ENCODE measurements at places on chromosomes 4 and X.
A peak's percentile ranks its signal among the peaks of the same experiment; 100 is the strongest.

DNA sequence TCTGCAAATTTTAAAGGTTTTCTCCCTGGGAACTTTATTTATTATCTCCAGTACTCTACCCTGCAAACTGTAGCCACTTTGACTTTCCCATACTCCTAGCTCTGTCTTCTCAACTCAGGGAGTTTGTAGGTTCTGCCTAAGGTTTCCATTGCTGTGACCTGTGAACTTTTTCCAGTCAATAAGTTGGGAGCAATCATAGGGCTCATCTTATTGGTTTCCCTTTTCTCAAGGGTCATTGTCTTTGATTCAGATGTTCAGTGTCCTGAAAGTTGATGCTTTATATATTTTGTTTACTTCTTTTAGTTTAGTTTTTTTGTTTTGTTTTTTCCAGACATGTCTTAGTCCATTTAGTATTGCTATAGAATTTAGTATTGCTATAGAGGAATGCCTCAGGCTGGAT lies 85.3 kb upstream of the NUDT6 start:
- DNase-seq, result no peak

- no peak for DNase-seq
Measured at GRCh38 chr4:36320117-36320896, 38.9 kb downstream of the DTHD1 start.

DNA sequence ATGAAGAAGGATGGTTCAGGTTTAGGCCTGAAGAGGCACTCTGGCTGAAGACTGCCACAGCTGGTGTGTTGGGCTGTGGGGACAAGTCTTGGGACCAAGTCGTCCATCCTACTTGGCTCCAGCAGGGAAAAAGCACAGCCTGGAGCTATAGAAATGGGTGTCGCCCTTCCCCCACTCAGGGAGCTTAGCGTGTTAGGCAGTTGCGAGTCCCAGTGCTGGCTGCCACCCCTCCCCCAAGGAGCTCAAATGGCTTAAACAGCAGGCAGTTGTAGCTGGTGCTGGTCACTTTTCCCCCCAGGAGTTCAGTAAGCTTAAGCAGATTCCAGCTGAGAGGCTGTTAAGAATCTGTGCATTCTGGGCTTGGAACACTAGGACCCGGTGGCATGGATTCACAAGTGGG lies 319.5 kb upstream of the POF1B start:
- DNase-seq, result no peak

DNA sequence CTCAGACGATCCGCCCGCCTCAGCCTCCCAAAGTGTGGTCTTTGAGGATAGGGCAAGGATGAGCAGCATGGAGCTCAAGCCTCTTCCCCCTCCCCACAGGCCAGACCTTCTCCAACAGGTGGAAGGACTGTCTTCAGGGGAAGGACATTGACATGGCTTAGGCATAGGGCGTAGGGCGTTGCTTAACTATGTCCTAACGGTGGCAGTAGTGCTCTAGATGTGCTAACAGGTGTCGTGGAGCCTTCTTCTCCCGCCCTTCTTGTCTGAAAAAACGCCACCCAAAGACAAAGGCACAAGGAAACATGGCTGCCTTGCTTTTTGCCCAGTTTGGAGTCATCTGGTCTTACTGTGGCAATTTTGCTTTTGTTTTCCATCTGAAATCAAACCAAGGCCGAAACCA lies 219.8 kb downstream of the OR13H1 start:
- peak; percentile 82 for DNase-seq

GRCh38 chr4:176798540-176798939 lies 5.8 kb upstream of the VEGFC start:
- DNase-seq, result no peak

DNA sequence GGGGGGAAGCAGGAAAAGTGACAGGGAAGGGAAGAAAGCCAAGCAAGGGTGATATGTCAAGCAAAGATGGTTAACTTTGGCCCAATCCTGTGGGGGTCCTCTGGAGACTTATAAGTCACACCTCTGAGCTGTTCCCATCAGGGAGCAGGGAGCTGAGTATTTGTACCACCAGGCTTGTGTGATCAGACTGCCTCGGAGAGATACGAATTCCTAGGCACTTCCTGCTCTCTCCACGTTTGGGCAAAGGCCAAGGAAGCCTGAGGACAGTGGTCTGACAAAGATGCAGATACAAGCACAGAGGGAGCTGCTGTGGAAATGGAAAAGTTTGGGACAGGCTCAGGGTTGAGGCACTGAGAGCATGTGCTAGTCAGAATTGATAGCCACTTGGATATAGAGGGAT lies 10.4 kb upstream of the PPP3CA start:
- no peak for DNase-seq

DNA sequence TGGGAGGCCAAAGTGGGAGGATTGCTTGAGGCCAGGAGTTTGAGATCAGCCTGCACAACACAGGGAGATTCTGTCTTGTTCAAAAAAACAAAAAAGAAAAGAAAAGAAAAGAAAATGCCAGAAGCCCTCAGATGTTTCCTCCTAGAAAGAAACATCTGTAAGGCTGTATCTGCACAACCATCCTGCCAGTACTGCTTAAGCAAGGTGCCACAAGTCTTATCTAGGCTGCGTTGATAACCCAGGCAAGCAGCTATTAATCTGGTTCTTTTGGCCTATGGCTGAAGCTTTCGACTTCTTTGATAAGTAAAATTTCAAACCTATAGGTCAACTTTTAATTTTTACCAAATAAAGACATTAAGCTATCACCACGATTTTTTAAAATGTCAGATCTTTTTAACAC lies 3.1 kb downstream of the COX18 start:
- DNase-seq, result no peak

DNA sequence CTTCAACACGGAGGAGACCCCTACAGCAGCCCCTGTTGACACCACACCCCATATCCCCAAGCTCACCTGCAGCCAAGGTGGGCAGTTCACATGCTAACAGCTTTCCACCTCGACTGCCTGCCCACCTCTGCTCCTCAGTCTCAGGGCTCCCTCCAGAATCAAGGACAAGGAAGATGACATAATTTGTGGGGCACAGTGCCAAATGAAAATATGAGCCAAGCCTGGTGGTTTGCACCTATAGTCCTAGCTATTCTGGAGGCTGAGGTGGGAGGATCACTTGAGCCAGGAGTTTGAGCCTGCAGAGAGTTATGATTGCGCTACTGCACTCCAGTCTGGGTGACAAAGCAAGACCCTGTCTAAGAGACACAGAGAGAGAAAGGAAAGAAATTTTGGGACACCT lies 516.3 kb downstream of the BCOR start:
- DNase-seq, result no peak

DNA sequence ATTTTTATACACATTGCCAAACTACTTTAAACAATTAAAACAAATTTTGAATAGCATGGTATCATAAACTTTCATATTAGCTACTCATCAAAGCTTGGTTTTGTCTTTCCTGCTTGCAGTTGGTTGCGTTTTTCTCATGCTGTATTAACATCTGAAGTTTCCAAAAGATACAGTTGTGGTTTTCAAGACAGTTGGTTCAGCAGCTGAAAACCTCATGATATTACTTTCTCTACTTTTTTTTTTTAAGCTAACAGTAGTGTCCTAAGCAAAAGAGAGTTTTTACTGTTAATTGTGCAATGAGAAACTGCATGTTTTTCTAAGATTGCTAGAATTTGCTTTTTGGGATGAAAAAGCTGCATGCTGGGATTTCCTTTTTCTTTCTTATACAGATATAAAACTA lies 15.2 kb downstream of the RUFY3 start:
- no peak for DNase-seq

DNA sequence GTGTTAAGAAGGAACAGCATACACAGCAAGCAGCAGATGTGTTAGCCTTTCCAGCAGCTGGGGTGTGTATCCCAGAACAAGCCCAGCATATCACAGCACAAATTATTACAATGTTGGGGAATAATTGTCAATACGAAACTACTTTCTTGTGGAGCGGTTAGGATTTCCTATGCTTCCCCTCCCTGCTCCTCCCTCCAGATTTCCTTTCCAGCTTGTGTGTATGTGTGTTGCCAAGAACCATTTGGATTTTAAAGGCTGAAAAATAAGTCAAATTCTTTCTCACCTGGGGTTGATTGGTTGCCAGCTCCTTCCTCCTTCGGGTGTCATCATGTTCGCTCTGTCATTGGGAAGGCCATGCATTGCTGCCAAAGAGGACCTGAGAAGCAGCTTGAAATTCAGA lies 178.2 kb upstream of the FRMPD4 start:
- no peak for DNase-seq

GRCh38 chr4:85391071-85391470 lies 83.9 kb upstream of the ARHGAP24 start:
- no peak for DNase-seq

- no peak for DNase-seq
Measured at GRCh38 chr4:78353921-78354320, 197.6 kb upstream of the ANXA3 start.

DNA sequence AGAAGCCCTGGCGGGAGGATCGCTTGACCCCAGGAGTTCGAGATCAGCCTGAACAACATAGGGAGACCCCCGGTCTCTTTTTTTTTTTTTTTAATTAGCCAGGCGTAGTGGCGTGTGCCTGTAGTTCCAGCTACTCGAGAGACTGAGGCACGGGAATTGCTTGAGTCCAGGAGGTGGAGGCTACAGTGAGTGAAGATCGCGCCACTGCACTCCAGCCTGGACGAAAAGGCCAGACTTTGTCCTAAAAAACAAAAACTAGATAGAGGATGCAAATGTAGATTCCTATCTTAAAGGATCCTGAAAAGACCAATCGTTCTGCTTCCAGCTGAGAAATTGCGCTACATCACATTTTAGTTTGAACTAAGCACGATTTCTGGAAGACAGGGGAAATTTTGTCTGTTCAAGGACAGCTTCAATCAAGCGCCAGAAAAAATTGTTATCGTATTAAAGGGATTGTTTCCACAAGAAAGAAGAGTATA lies 627 bp upstream of the HSD17B11 start:
- no peak for DNase-seq

DNA sequence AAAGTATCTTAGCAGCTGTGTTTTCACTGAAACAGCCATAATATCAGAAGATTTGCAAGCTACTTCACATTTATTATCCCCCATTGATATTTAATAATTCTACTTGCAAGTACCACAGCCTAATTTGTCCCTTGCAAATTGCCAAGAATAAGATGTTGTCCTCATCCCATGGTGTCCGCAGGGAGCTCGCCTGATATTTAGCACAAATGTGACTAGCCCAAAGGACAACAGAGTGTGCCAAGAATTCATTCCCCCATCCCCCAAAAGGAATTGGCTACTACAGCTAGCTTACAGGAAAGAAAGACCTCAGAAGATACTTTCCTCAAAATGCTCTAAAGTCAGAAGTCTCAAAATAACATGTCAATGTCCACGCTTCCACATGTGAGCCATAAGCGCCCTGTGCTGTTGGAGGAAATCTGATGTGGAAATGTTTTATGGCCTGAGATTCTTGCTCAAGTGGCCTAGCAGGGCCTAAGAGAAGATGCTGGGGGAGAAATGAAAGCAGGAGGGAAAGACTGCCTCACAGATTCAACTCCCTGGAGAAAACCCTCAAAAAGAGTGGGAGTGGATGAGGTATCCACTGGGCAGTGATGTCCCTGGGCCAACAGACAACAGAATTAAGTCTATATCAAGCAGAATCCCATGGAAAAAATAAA lies 111.4 kb downstream of the SH3KBP1 start:
- no peak for DNase-seq

GRCh38 chrX:149541521-149542047 lies 772 bp downstream of the EOLA1 start:
- no peak for DNase-seq

DNA sequence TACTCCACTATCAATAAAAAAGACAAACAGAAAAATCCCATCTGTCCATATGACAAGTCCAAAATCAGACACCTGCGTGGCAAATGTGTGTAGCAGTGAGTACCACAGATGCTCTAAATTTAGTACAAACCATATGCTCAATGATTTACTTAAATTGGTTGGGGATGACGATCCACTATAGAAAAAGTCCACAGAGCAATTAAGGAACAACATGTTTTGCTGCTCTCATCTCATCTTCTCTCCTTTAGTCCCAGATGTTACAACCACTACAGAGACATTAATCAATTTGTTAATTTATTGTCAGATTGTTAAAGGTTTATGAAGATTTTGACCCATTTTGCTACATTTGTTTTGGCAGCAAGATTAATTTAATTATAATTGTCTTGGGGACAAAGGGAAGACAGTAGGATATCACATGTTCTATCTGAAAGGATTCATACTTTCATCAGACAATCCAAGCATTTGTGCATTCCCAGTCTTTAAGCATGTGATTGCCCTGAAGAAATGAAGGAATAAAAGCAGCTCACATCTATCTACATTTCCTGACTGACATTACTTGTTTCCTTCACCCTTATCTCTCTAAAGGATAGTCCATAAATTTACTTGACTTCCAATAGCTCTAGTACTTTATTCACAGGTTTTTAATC lies 2268.1 kb downstream of the PCDH7 start:
- no peak for DNase-seq

GRCh38 chrX:133530960-133531359 lies 115.7 kb upstream of the GPC4 start:
- no peak for DNase-seq

- no peak for DNase-seq
Measured at GRCh38 chrX:35444671-35445355, 353.3 kb upstream of the MAGEB16 start.

DNA sequence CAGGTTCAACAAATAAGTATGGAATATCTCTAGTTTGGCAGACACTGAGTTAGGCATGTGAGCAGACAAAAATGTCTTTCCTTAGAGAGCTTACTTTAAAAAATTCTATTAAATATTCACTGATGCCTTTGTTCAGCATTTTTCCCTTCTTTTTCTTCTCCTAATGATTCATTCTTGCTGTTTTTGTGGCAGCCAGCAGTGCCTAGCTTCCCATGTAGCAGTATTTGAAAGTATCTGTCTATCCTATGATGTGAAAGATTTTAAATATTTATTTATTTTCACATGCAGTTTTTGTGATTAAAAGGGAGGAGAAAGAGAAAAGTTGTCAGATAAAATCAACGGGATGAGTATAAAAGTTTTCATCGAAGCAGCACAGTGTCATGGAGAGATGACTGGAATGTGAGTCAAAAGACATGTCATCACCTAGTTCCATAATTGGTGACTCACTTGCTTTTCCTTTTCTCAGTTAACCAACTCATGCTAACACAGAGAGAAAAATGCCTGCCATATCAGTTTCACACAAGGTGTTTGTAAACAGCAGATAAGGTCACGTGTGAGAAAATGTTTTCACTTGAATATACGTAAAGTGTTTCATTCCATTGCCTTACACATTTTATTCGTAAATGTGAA lies 69.8 kb downstream of the BMPR1B start:
- peak; percentile 31 for DNase-seq

GRCh38 chr4:57044996-57045395 lies 65.2 kb downstream of the IGFBP7 start:
- DNase-seq, result peak; percentile 49

DNA sequence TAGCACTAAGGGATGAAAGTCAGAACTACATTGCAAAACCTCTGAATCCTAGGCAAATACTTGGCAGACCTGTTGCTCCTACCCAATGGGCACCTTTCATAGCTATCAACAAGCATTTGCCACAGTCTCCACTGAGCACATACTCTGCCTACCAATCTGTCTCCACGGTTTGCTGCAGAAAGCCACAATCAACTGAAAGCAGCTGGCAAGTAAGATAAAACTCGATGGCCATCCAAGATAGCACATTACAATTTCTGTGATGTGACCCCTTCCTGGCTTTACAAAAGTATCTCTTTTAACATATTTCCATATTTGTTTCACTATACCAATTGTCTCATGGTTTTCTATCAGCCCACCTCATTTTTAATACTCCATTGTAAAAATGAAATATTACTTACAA lies 1060.5 kb upstream of the INTU start:
- no peak for DNase-seq
